Putamen (tissue), 1 donor: ENCODE measurements at places on chromosomes 12 and 14.
A peak's percentile ranks its signal among the peaks of the same experiment; 100 is the strongest.

DNA sequence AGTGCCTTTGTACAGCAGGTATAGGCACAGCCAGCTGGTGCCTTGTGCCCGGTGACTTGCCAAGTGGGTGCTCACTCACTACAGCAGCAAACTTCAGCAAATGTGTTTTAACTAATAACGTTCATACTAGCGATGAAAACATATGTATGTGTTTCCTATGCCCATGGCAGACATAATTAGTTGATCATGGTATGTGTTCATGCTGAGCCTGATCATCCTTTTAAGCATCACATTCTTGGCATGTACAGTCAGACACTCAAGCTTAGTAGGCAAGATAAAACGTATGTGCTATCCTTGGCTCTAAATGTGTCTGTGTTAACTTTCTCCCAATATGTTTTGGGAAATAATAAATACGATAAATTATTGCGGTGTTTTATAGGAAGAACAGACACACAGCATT is 55.6 kb downstream of the RASSF8 start:
- DNase-seq: no peak

GRCh38 chr12:69254862-69255261 is 15.5 kb downstream of the CPSF6 start:
- DNase-seq: no peak

DNA sequence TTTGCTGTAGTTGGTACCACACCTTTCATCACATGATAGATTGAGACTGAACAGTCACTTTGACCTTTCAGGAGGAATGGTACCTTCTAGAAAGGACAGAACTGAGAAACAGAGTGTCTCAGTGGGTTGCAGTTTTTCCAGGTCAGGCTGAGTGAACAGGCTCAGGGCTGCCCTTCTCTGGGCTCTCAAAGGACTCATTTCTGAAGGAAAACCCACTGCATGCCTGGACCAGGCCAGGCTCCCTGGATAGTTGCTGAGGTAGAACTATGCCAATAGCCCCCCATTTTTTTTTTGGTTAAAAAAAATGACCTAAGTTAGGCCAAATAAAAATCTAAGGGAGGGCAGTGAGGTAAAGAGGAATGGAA is 148.1 kb upstream of the EGLN3 start:
- DNase-seq: no peak

DNA sequence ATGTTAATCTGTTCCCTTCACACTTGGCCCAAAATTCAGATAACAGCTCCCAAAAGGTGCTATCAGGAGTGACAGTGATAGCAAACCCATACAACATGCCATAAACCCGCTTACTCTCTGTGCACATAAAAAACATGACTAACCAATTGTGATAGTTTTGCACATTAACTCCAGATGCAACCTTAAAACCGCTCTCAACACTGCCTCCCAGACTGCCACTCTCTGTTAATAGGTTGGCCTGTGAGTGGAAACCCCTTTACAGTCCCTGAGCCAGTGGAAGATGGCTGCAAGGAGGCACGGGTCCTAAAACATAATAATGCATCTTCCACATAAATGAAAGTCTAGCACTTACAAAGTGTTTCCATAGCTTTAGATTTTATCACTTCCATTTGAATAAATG is 12.0 kb upstream of the TMTC1 start:
- no peak for DNase-seq

DNA sequence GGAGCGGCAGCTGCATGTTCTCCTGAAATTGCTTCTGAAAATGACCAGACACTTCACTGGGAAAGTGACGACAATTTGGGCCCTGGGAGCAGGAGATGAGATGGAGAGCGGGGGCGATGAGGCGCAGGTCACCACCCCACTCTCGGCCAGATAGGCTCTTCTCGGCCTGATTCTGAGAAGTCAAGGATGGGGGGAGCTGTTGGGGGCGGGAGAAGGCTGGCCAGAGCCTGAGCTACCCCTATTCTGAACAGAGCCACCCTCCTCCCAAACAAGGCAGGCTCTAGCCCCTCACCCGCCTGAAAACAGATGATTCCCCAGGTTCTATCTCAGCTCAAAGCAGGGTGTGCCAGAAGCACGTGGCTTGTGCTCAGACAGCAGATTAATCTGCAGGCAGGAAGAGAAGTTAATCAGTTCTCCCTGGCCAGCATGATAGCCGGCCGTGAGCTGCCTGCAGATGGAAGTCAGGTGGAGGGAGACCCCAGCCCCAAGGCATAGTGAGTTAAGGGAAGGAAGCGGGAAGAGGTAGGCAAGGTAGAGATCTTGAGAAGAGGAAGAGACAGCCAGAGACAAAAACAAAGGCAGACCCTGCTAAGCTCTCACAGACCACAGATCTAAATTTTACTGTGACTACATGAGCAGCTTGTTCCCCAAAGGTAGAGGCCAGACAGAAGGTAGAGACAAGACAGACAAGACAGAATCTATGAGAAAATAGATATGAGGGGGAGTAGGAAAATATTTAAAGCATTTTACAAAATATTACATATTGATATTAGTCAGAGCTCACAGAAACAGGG is 10.9 kb upstream of the TAC3 start:
- DNase-seq: no peak

GRCh38 chr14:50067723-50068495 is 48.5 kb downstream of the VCPKMT start:
- no peak for DNase-seq

DNA sequence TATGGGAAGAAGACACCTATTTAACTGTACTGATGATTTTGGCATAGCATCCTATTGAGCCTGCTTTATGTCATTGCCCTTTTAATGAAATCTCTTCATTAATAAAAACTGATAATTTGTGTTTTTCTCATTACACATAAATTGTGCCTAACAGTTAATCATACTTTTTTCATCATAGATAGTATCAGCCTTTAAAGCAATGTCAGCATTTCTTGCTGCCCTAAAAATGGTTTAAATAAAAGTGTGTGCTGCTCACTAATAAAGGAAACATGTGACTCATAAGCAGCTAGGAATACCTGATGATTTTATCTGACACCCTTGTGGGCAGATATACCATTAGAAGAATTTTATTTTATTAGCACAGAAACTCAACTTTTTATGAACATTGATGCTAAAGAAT is 26.7 kb downstream of the TBK1 start:
- peak; percentile 18 for DNase-seq

GRCh38 chr14:91614187-91614586 is 104.1 kb upstream of the PPP4R3A start:
- no peak for DNase-seq

DNA sequence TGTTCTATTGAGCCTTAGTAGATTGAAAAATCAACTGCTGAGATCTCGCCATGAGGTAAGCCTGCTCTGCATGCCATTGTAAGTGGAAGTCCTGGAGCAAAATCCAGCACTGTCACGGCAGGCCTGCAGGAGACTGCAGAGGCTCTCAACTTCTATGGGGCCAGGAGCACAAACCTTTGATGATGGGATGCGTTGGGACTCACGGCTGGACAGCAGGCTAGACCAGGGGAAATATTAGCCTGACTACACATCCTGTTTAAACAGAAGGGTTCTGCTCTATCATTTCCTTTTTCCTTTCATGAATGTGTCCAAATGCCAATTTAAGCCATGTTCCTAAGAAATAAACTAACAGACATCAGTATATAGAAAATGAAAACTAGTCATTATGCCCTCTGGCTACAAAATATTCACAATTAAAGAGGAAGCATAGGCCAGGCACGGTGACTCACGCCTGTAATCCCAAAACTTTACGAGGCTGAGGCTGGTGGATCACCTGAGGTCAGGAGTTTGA is 33.9 kb upstream of the RASSF8 start:
- no peak for DNase-seq

DNA sequence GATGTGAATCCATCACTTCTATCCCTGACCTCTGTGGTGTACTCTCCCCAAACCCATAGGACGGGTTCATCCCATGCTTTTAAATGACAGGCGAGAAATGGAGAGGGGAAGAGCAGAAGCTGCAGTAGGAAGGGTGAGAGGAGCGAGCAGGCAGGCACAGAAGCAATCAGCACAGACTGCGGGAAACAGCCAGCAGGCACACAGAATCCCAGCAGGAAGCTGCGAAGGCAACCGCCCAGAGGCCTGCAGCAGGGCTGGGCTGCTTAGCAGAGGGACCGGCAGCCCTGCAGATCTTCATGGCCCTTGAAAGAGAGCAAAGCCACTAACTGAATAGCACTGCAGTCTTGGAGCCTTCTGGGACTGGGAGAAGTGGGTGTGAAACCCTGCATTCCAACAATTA is 287.0 kb upstream of the FKBP4 start:
- no peak for DNase-seq

GRCh38 chr14:84442521-84442920 is 1087.4 kb upstream of the FLRT2 start:
- DNase-seq: no peak

DNA sequence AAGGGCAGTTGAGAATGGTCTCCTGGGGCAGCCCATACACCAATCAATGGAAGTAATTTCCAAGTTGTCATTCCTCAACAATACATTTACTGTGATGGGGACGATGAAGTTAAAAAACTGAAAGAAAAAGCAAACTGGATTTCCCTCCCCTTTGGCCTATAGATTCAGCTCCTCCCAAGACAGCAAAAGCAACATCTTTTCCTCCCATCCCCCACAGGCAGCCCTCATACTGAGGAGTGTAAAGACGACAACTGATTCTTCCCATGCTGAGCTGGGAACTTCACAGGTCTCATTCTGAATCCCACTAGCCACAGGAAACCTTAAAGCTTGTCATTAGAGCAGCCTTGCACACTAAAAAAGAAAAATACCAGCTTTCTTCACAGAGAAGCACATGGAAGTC is 48.5 kb downstream of the PITPNM2 start:
- DNase-seq: no peak

- DNase-seq: no peak
These were observed 235.1 kb upstream of the PWP1 start for GRCh38 chr12:107450541-107450940.

- DNase-seq: no peak
These were observed 933.8 kb downstream of the TMEM121 start for GRCh38 chr14:106459971-106460730.

GRCh38 chr12:123659996-123660727 is 10.8 kb upstream of the TCTN2 start:
- no peak for DNase-seq

GRCh38 chr14:71729596-71729995 is 202.6 kb upstream of the RGS6 start:
- no peak for DNase-seq

- DNase-seq: no peak
These were observed 92.8 kb upstream of the TMTC2 start for GRCh38 chr12:82593901-82594396.

DNA sequence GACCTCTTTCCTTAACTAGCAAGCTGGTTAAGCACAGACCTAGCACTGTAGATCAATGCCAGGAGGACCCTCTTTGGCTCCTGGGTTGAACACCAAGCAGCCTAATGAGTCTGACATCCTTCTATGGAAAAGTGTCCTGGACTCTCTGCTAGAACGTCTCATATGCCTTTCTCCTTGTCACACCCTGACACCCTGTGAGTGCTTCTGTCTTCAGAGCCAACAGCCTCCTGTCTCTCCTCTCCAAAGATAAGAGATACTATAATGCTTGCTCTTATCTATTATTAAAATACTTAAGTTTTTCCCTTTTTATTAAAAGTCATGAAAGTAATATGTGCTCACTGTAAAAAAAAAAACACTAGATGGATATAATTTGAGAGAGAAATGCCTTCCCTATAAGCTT is 222.7 kb downstream of the FOXN3 start:
- no peak for DNase-seq

GRCh38 chr14:103628221-103628683 is 759 bp upstream of the KLC1 start:
- peak; percentile 19 for DNase-seq

GRCh38 chr12:49959685-49960473 is 1.8 kb upstream of the AQP5 start:
- no peak for DNase-seq

DNA sequence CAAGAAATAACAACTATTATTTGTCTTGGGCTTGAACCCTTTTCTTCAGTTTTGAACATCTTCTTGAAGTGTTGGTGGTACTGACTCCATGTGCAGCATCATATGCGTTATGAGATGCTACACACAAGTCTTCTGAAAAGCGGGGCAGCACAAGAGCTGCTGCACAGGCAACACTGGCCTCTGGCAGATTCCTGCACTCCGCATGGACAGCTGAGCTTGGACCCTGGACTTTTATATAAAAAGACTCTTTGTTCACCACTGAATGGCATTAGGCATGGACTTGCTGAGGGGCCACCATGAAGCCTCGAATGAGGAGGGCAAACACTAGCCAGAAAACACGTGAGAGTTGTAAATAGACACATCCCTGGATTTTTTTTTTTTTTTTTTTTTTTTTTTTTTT is 210.8 kb upstream of the NPAS3 start:
- DNase-seq: peak; percentile 63

DNA sequence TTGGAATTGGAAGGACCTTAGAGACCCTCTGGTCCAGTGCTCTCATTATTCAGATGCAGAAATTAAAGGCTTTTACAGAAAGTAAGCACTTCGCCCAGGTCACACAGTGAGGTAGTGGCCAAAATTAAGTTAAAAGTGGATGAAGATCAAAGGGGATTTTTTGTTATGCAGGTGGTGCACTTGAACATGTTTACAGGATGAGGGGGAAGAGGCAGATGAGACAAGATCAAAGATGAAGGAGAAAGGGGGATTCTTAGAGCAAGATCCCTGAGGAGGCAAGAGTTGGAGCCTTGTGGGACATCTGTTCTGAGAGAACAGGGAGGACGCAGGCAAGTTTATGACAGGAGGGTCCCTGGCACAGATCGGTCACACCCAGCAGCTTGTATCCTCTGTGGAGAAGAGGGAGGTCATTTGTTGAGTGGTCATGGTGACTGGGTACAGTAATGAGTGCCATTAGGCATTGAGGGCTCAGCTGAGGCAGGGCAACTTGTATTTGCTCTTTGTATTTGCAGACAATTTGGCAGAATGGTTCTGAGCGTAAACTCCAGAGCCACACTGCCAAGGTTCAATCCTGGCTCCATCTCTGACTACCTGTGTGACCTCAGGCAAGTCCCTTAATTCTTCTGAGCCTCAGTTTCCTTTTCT is 84.0 kb downstream of the BORCS5 start:
- DNase-seq: no peak

DNA sequence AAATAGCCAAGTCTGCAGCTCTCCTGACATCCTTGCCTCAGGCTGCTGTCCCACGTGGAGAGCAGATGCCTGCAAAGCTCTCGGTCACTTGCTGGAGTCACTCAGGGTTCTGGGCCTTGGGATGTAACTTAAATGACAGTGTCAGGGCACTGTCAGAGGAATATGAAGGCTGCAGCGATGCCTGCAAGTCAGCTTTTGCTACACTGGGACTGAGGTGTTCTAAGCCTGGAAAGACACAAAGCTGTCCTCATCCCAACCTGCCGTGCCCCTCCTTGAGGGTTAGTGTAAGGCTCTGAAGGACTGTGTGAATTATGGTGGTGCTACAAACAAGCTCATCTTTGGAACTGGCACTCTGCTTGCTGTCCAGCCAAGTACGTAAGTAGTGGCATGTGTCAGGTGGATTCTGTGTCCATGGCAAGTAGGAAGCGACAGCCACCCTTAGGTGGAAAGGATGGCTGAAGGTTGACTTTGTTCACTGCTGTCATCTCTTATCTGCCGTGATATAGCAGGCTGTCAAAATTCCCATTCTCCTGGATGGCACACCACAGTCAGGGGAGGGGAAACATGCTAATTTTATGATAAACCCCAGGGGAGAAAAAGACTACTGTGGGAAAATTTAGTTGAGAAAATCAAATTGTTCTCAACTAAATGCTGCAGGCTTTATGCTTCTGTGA is 79.9 kb downstream of the DAD1 start:
- DNase-seq: no peak
